ENCODE measurements at places on chromosomes 12 and 14.
A peak's percentile ranks its signal among the peaks of the same experiment; 100 is the strongest.

DNA sequence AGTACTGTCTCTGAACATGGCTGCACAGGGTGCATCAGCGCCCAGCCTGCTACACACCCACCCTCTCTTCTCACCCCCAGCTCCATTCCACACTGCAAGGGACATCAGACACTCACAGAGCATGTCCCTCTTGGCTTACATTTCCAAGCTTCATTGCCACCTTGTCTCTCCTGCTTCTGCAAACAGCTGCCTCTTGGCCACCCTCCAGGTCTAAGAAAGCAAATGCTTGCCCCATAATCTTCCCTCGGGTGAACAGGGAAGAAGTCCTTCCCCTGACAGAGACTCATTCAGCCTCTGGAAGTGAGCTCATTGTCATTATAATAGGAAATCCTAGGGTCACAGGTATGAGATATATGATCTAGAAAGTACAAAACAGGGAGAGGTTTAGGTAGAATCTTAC lies 505.2 kb downstream of the RMST start:
- DNase-seq = no peak

DNA sequence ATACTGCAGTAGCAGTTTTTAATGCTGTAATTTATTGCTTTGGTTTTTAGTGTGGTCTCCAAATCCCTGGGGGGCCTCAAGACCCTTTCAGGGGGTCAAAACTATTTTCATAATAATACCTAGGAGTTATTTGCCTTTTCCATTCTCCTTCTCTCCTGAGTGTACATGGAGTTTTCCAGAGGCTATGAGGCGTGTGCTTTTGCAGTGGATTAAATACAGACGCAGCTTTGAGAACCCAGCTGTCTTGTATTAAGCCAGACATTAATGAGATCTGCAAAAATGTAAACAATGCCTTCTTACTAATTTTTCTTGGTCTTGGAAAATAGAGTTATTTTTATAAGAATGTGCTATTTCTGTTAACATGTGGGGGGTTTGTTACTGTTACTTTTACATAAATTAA lies 68.6 kb downstream of the SLC25A47 start:
- no peak for DNase-seq

GRCh38 chr14:52013984-52014600 lies 24.7 kb downstream of the RTRAF start:
- DNase-seq = no peak

DNA sequence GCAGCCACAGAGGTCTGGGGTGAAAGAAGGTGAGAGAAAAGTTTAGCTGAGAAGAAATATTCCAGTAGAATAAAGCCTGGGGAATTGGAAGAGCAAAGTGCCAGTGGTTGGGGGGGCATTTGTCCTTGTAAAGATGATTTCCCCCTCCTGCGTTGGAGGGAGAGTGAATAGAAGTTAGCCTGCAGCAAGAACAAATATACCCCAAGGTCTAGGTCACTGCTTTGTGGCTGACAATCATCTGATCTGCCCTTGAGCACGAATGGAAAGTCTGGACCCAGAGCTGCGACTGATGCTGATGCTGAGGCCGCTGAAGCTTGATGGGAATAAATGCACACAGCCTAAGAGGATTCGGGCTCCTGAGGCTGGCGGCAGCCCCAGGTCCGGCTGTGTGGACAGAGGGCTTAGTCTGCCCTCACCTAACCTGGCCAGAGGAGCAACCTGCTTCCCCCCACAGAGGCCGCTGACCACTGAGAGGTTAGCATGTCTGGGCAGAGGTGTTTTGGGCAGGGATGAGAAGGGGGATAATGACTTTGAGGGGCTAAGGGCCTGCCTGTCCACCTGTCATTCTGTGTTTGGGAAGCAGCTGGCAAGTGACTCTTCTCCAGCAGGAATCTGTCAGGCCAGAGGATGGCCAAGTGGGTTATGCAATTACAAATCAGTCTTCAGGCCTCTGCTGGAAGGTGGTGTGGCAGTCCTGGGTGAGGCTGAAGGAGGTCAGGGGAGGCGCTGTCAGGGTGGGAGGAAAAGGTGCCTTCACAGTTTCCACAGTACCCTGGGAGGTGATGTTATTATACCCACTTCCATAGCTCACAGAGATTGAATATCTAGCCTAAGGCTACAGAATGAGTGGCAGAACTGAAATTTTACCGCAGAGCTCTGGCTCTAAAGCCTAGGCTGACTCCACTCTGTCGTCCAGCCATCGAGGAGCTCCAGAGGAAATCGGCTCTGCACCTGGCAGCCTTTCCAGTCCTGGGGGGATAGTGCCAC lies 11.7 kb downstream of the TUBA1C start:
- DNase-seq = no peak

DNA sequence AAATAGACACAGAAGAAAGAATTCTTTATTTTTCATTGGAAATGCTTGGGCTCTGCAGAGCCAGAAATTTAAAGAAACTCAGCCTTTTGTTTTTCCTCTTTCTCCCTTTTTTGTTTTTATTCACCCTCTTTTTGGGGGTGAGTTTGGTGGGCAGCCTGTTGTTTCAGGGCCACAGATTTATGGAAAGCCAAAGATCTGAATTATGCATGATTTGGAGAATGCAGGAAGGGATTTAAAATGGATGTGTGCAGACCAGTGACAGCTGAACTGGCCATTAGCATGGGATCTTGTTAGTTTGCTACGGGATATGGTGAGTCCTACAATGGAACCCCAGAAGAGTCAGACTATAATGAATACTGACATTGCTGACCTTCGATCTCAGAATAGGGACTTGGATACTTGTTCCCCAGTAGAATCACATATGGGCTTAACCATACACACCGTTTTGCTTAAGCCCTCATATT lies 7.7 kb upstream of the ATXN2 start:
- no peak for DNase-seq

- DNase-seq = no peak
These were observed 1.5 kb upstream of the LGALS3 start for GRCh38 chr14:55127460-55127951.

DNA sequence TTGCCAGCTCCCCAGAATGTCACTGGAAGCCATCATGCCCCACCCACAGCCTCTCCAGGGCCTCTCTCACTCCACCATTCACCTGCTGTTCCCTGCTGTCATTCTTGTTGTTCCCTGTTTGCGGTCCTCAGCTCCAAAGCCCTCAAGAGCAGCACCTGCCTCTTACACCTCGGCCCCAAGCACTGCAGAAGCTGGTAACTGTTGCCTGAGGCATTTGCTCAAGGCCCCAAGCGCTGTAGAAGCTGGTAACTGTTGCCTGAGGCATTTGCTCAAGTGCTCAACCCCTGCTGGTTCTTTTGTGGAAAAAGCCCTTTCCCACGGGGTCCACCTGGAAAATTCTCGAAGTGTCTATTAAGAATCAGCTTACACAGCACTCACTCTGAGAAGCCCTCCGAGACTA lies 78.0 kb downstream of the ARL6IP4 start:
- no peak for DNase-seq

- no peak for DNase-seq
These were observed 76.8 kb downstream of the DAD1 start for GRCh38 chr14:22512106-22512814.

GRCh38 chr14:74508292-74508731 lies 14.7 kb downstream of the ISCA2 start:
- DNase-seq = no peak

DNA sequence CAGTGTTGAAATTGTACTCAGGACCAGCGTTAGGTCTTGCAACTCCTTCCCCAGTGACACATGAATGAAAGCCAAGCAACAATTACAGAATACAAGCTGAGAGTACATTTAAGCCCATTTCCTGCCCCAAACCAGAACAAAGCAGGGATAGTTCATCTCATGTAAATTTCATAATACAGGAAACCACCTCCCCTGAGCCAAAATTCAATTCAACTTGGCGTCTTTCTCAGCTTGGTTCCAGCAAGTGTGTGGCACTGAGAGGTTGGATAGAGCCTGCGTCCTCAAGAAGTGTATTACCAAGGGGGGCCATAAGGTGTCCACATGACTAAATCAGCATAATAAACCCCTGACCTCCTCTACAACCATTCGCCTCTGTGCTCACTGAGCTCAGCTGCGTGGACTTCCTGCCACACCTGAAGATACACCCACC lies 278.9 kb upstream of the CRY1 start:
- no peak for DNase-seq

- no peak for DNase-seq
These were observed 3.8 kb downstream of the DCN start for GRCh38 chr12:91178781-91179180.

- no peak for DNase-seq
These were observed 104.4 kb downstream of the DAD1 start for GRCh38 chr14:22484632-22485031.

DNA sequence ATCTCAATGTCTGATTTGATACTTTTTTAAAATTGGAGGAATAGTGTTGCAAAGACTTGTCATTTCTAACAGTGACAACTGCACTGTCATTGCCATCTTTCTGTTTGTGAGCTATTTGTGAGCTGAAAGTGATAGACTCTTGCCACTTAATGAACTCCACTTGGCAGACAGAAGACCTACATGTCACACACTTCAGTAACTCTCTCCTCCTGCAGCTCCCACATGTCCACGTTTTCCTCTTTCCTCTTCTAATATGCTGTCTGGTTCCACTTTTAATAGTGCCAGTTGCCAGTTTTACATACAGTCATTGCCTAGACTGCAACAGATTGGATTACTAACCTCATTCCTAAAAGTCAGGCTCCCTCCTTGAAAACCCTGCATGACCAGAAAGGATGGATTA lies 121.5 kb downstream of the CAPZA3 start:
- DNase-seq = no peak

- DNase-seq = no peak
These were observed 8.9 kb downstream of the MSRB3 start for GRCh38 chr12:65287426-65287825.

- DNase-seq = no peak
These were observed 76.0 kb upstream of the CAPRIN2 start for GRCh38 chr12:30830751-30831150.

- DNase-seq = no peak
These were observed 225.4 kb downstream of the BTG1 start for GRCh38 chr12:91920276-91920675.

DNA sequence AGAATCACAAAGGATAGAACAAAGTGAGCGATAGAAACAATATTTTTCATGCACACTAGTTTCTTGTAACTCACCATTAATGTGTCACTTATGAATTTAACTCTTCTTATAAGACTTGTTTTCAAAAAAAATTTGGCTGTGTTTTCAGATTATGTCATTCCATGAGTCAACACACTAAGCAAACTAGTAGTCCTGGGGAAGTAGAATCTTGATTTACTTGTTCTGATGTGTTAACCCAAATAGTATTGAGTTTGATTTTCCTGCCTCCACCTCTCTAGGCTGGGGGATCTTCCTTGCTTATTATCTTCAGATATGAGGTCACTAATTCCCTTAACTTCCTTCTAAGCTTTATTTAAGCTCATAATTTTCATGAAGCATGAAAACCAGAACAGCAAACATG lies 151.0 kb upstream of the SEL1L start:
- DNase-seq = no peak

DNA sequence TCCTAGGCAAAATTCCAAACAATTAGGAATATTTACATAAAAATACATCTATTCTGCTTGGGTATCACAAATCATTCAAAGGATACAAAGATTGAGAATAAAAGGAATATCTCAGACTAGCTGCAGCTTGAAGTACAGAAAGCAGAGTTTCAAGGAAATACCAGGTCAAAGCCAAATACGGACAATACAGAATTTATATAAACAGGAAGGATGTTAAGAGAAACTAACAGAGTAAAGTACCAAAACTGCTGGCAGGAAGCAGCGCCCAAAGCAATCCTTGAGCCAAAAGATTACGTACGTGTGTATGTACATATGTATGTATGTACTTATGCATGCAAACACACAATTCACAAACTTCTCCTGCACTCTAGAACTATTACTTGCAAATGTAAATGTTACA lies 86.6 kb downstream of the PPP1R12A start:
- no peak for DNase-seq

DNA sequence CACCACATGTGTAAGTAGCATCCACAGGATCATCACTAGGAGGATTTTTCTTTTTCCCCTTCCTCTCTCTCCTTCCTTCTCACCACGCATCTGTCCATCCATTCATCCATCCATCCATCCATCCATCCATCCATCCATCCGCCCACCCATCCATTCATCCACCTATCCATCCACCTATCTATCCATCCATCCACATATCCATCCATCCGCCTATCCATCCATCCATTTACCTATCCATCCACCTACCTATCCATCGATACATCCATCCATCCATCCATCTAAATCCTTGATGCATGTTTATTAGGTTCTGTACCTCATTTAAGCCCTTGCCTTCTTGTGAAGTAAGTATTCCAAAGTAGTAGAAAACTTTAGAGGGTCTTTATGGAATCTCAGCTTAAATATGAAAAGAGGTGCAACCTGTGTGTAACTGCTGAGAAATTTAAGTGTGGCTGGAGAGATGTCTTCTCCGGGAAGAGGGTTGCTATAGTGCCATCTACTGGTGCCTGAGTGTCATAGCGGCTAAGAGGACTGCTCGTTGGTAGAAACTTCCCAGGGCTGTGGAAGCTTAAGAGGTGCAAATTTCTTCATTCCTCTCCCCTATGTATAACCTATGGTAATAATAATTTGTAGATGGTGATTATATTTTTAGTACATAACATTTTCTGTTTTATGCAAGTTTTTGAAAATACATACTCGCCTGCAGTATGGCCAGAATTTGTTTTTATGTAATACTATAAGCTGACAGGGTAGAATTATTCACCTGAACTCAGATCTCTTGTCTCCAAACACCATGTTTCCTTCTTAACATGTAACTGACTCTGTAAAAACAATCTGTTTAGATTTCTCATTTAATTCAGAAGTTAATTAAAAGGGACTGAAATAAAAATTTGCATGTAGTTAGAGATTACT lies 46.0 kb downstream of the MYO1H start:
- DNase-seq = peak; percentile 68

GRCh38 chr12:16608946-16609539 lies 3.1 kb upstream of the LMO3 start:
- no peak for DNase-seq

GRCh38 chr12:2248901-2249381 lies 196.2 kb downstream of the CACNA1C start:
- DNase-seq = no peak

DNA sequence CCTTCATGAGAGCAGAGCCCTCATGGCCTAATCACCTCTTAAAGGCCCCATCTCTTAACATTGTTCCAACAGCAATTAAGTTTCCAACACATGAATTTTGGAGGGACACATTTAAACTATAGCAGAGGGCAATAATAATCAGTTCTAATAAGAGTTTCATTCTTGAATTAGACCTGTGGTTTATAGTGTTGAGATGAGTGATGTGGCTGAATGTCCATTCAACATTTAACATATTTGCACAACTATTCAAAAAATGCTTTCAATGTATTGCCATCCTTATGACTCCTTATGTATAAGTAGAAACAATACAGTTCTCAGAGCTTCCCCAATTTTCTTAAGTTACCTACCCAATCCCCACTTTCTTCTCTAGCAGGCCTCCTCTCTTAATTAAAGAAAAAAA lies 21.5 kb downstream of the KLHL28 start:
- no peak for DNase-seq

DNA sequence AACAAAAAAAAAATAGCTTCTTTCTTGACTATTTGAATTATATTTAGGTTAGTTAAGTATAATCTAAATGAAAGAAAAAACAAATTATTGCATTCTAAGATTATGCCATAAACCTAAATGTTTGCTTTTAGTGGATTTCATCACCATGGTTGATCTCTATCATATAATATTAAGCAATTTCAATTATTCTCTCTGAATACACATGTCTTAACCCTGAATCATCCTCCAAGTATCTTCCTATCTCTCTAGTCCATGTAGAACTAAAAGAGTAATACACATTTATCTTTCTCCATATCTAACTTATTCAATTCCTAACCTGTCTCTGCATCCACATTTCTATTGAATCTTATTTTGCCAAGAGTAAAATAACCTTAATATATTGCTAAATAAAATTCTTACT lies 59.6 kb downstream of the PPFIA2 start:
- no peak for DNase-seq

GRCh38 chr14:55764784-55765183 lies 184.8 kb downstream of the KTN1 start:
- no peak for DNase-seq
